ENCODE measurements at places on chromosomes 4 and X. TPM values are rescaled to one million over a fixed set of nuclear protein-coding genes. Genes with fewer than 3 reads are reported as not detected.

DNA sequence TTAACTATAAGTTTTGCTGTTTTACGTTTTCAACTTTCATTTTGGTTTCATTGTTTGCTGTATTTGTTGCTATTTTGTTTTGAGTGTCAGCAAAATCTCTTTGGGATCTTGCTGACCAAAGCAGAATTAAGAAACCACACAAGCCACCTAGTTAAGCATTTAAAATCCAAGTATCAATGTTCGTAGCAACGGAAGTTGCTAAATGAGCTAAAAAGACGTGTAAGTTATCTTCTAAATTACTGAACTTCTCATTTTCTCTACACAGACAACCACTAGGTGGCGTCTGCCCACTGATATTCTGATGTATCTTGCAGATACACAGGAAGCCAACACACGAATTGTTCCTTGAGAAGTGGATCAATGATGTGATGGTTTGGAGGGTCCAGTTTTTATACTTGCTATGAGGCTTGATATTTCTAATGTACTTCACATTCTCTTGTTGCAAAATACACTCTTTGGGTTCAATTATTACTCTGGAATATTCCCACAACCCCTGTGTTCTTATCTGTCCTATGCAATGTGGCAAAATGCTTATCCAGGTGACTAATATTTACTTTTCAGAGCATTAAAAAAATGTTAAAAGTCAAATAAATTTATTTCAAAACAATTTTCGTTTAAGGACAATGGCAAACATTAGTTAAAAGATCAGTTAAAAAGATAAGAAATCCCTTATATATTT, 250.5 kb downstream of the TECRL start:
- peak; percentile 9 for DNase-seq

- DNase-seq = no peak
Measured at GRCh38 chr4:123050018-123050417, 127.6 kb upstream of the NUDT6 start.

TLR3 gene
- not detected for polyA plus RNA-seq

DNA sequence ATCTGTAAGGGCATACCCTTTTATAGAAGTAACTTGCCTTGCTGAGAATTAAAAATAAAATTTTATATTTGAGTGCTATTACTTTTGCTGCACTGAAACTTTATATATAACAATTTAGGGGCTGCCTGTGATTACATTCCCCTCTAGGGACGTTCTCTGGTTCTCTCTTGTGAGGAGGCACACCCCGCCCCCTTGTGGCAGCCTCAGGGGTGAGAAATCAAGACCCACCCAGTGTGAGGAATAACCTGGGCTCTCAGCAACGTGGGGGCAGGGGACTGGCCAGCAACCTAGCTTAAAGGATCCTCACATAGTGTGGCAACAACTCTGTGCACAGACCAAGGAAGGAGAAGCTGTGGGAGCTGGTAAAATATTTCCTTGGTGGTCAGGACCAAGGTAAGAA, 43.7 kb downstream of the MAGEA9 start:
- no peak for DNase-seq

GRCh38 chrX:143669395-143669794, 33.5 kb upstream of the SLITRK4 start:
- no peak for DNase-seq

SUPT20HL1 gene
- not detected for polyA plus RNA-seq

DNA sequence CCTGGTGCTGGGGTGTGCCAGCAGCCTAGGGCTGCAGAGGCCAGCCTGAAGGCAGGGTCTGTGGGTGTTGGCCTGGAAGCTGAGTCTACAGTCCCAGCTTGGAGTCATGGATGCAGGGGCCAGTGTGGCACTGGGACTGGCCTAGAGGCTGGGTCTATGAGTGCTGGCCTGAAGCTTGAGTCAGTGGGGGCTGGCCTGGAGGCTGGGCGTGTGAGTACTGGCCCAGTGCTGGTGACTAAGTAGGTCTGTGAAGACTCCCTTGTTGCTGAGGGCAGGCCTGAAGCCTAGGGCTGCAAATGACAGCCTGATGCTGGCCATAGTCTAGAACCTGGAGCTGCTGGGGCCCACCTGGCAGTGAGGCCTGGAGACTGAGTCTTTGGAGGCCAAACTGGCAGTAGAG, 31.3 kb upstream of the ALG13 start:
- no peak for DNase-seq

- DNase-seq = no peak
Measured at GRCh38 chr4:140330311-140330900, 43.0 kb upstream of the SCOC start.

CCSER1 gene
- 14.9 TPM for polyA plus RNA-seq

GRCh38 chr4:119735165-119735651, 106.6 kb upstream of the PDE5A start:
- no peak for DNase-seq

DNA sequence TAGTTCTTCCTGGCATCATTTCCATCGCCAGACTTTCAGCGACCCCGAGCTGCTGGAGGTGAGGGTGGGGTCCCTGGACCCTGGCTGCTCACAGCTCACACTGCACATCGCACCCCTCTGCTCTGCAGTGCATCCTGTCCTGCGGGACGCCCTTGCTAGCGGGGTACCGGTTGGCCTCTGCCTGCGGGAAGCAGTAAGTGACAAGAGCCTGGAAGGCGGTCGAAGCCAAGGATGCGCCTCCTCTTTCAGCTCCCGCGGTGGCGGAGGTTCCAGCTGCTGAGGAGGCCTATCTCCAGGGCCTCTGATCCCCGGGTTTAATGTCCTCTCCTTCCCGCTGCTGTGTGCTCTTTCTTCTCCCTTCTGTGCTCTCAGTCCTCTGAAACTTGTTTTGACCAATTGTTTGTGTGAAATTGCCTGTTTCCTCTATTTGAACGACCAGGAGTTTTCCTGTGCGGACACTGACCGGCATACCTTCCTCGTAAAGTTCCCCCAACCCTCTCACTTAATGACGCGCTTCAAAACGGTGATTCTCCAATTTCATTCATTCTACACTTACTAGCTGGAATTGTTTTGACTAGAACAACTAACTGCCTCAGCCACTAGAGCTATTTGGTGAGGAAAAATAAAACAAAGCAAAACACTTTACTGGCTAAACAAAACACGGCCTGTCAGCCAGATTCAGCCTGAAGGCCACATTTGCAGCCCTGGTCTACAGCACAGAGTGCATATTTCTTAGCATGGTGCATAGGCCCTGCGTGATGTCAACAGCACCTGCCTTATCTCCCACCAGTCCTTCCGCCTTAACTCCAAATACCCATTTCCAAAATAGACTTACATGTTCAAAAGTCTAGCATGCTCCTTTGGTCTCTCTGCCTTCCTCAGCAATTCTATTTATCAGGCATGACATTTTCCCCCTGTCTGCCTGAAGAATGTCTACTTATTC, 28.0 kb downstream of the MGAT4D start:
- no peak for DNase-seq
